Activated CD8-positive, alpha-beta memory T cell treated with anti-CD3 and anti-CD28 coated beads for 48 hours (primary cell): ENCODE measurements at places on chromosomes 12 and 14.

GRCh38 chr12:104049903-104050356 lies at the start of gene GLT8D2:
GLT8D2 (minus strand) TSS chr12:104050187; CDS start chr12:104019648, 30,539 bp downstream.
- DNase-seq = no peak

- DNase-seq = no peak
These were observed 271.5 kb upstream of the TBX3 start for GRCh38 chr12:114955414-114956014.

DNA sequence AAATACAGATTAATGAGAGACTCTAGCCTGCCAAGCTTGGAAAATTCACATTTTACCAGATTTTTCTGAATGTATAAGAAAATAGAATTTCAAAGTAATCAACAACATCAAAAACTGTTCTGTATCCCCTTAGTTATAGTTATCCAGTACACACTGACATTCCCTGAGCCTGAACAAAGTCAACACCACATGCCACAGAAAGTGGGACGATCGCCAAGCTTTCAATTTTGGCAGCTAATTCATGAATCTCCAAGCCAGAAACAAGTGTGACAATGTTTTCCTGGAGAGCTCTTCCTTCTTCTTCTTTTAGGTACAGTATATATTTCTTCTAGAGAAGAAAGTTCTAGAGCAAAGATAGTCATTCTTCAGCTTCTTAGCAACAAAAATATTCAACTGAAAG lies 290.2 kb downstream of the PRKD1 start:
- DNase-seq = no peak

GRCh38 chr14:81594012-81594411 lies 60.4 kb upstream of the SEL1L start:
- DNase-seq = no peak

DNA sequence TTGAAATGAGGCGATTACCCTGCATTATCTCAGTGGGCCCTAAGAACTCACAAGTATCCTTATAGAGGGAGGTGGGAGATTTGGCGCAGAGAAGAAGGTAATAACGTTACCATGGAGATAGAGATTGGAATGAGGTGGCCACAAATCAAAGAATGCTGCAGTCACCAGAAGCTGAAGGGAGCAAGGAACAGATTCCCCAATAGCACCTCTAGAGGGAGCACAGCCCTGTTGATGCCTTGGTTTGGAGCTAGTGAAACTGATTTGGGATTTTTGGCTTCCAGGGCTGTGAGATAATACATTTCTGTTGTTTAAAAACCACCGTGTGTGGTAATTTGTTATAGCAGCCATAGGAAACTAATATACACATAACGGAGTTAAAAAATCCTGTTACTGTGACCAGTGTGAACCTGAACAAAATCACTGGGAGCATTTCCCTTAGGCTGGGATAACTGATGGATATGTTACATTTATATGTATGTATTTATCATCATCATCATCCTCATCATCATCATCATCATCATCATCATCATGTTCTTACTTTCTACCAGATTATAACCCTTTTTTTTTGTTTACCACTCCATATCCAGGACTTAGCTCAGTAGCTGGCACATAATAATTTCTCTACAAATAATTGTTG lies 100.3 kb downstream of the LIN7A start:
- no peak for DNase-seq

DNA sequence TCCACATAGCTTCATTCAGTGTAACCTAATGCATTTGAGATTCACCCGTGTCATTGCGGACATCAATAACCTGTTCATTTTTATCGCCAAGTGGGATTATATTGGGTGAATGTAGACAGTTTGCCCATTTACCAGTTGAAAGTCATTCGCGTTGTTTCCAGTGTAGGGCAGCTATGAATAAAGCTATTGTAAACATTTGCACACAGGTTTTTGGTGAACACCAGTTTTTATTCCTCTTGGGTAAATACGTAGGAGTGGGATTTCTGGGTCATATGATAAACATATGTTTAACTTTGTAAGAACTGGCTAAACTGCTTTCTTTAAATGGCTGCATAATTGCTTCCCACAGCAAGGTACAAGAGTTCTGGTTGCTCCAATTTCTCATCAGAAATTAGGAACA lies 33.6 kb downstream of the C14orf132 start:
- no peak for DNase-seq

- no peak for DNase-seq
These were observed 93.7 kb downstream of the SAMD4A start for GRCh38 chr14:54660604-54661111.

GRCh38 chr12:53733051-53733806 lies 6.0 kb upstream of the CALCOCO1 start:
- no peak for DNase-seq

DNA sequence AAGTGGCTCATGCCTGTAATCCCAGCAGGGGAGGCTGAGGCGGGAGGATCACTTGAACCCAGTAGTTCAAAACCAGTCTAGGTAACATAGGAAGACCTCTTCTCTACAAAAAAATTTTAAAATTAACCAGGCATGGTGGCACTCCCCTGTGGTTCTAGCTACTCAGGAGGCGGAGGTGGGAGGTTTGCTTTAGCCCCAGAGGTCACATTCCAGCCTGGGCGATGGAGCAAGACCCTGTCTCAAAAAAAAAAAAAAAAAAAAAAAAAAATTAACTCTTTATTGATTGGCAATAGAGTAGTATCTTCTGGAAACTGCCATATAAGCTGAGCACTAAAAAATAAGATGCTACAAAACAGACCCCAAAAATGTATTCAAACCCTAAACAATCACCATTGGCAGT lies 69.5 kb downstream of the LLPH start:
- no peak for DNase-seq

DNA sequence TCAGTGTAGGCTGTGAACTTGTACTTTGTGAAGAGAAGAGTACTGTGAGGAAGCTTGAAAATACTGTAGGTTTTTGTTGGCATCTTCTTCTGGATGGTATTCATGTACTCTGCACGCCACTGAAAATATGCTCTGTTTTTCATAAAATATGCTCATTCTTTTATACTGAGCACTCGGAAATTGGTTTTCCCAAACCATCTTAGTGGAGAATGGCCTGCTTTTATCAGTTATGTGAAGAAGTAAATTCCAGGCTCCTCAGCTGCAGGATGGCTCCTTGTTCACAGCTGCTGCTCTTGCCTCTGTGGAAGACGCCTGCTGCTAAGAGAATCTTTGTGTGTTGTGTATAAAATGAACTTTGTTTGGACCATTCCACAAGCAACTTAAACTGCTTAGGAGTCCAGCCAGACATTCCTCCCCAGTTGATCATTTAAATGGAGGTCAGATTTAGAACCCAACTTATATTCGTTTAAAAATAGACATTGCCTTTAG lies 443.5 kb upstream of the RGS6 start:
- DNase-seq = no peak

DNA sequence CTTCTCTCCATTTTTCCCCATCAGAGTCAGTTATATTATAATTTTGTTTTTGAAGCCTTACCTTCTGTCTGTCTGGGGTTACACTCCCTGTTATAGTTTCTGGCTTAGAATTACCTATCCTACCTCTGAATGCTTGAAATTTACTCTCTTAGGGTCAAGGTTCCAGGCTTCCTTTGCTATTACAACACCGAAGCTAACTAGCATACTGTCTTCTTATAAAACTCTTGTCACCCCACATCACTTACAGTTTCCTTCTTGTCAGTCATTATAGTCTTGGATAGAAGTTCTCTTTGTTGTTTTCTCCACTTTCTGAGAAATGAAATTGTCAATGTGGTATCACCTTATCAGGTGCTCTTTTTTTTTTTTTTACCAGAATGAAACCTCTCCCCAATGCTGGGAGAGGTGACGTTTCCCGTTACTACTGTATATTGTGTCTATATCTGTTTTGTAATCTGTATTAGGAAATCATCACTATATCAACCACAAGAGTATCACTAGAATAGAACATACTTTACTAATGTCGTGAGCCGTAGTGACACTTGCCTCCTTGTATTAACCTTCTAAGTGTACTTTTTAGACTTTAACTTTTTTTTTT lies 69.2 kb upstream of the PSMA6 start:
- DNase-seq = no peak

- no peak for DNase-seq
These were observed 18.1 kb upstream of the HSP90B1 start for GRCh38 chr12:103912069-103912468.
